ENCODE measurements at places on chromosomes 1 and 21. TPM values are rescaled to one million over a fixed set of nuclear protein-coding genes. Genes with fewer than 3 reads are reported as not detected.

GRCh38 chr21:37700641-37701202 is 215.5 kb downstream of the KCNJ6 start:
- no peak for DNase-seq

DNA sequence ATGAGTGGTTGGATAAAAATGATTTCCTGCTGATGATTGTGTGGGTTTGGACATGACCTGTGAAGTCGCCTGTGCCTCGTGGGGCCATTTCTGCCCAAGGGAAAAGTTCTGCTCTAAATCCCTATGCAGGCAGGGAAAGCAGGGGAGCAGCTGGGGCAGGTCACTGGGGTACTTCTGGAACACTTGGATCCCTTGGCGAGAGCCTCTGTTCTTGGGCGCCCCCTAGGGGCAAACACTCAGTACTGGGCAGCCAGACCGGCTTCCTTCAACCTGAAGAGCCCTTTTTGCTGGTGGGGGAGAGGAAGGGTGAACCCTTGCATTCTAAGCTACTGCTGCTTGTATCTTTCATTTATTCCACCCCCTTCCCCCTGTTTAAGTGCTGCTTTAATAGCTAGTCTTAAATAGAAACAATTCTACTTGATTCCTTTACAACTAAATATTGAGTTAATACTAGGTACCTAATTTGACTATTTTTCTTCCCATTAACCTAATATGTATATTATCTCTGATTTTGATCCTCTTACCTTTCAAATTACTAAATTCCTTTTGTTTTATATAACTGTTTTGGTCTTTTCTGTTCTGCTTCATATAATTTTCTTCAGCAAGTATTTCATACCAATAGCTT is 5.1 kb upstream of the CLEC20A start:
- no peak for DNase-seq

GRCh38 chr1:246069581-246069980 is 437.5 kb downstream of the SMYD3 start:
- no peak for DNase-seq

GRCh38 chr1:188372821-188373220 is 1544.1 kb downstream of the PLA2G4A start:
- no peak for DNase-seq

- DNase-seq: no peak
Observed at GRCh38 chr1:198185146-198185545, 28.3 kb downstream of the NEK7 start.

DNA sequence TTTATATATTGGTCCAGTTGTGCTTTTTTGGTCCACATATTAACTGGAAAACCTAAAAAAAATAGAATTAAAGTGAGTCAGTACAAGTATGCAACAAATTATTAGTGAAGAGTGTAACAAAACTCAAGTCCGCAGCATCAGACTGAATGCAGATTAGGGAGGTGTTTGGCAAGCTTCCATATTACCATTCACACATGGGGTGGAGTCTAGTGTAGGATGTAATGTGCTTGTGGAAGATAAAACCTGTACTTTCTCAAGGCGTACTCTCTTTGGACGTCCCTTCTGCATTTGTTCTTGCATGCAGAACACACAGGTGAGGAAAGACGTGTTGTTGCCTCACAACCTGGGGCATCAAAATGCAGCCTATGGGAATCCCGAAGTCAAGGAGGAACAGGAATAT is 668.7 kb downstream of the MRPL39 start:
- no peak for DNase-seq

DNA sequence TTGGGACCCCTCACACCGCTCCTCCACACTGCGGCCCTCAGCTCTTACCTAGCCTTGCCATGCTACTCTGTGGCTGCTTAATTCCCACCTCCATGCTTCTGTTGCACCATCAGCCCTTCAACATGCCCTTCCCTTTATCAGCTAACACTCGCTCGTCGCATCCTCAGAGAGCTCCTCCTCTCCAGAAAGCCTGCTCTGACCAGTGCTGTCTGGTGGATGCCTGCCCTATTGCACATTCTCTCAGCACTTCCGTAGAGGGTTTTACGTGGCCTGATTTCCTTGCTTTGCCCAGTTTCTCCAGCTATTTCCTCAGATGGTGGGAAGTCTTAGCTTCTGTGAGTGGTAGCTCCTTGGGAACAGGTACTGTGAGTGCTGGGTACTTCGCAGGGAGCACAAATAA is 10.3 kb upstream of the LAD1 start:
- no peak for DNase-seq

DNA sequence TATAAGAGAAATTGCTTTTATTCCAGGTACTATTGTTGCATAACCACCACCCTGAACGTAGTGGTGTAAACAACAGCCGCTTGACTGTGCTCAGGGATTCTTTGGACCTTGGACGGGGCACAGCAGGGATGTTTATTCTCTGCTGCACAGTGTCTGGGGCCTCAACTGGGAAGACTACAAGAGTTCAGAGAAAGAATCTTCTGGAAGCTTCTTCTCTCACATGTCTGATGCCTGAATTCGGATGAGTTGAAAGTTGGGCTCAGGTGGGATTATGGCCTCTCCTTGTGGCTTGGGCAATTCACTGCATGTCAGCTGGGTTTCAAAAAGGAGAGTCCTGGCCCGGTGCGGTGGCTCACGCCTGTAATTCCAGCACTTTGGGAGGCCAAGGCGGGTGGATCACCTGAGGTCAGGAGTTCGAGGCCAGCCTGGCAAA is 19.0 kb upstream of the SSBP3 start:
- DNase-seq: no peak

DNA sequence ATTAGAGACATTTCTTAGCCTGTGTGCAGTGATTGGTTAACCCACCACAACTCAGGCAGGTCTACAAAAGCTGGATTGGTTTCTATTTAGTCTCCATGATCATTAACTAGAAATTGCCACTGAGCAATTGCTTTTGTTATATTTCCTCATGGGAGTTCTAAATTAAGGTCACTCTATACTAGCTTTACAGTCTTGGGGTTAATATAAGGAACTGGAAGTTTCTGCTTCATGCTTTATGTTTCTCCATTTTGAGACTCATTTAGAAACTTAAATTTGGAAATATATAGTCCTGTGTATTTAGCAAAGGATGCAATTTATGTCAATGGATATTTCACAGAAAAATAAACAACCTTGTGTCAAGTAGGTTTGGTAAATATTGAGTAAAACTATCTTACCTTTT is 137.5 kb downstream of the HLX start:
- DNase-seq: no peak

The HMCN1 gene
- 15.7 TPM for total RNA-seq

The LCE2A gene
- not detected for total RNA-seq

The CELSR2 gene
- total RNA-seq: 27.2 TPM

The KIAA1614 gene
- 0.79 TPM for total RNA-seq

The FCGR2B gene
- 19.9 TPM for total RNA-seq
